Activated T-cell treated with anti-CD3 and anti-CD28 coated beads for 1 hour (primary cell): ENCODE measurements at places on chromosomes 5 and 9.

DNA sequence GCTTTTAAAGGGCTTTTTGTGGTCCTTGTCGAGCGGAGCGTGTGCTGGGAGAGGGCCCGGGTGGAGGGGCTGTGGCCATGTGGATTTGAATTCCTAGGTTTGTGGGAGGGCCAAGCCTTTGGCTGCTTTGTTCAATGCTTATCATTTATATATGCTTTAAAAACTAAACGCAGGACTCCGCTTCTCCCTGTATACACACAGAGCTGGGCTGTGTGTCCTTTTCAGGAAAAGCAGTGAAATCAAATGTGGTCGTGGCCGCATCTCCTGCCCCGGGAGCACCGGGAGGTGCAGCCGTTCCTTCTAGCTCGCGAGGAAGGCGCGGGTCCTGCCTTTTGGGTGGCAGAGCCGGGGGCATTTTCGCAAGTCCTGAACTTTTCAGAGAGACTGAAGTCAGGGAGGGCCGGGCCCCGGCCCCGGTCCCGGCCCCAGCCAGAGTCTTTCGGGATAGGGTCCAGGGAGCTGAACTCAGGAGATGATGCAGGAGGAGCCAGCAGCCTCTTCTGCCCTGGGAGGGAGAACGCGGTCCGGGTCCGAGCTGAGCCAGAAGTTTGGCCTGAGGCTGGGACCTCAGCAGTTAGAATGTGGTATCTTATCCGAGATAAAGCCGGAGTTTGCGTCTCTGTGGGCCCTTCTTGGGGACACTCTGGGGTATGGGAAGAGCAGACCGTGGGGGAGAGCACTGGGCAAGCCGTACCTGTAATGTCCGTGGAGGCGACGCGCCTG, 158.8 kb downstream of the C9orf152 start:
- no peak for DNase-seq

GRCh38 chr9:109040571-109040970, 27.3 kb upstream of the CTNNAL1 start:
- no peak for DNase-seq

DNA sequence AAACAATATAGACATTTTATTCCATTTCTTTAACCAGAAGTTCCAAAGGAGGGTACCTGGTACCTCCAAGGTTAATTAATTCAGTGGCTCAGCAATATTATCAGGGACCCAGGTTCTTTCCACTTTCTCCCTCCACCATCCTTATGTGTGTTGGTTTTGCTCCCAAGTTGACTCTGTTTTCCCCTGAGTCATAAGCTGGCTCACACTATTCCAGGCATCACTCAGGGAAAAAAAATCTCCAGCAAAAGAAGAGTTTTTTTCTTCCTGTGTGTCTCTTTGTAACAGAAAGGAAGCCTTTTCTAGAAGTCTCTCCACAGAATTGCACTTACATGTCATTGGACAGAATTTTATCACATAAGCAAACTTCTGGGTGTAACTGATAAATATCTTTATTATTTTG, 31.2 kb upstream of the GALNT10 start:
- no peak for DNase-seq

- DNase-seq, result no peak
These were observed 195.6 kb upstream of the RAI14 start for GRCh38 chr5:34460496-34460895.

DNA sequence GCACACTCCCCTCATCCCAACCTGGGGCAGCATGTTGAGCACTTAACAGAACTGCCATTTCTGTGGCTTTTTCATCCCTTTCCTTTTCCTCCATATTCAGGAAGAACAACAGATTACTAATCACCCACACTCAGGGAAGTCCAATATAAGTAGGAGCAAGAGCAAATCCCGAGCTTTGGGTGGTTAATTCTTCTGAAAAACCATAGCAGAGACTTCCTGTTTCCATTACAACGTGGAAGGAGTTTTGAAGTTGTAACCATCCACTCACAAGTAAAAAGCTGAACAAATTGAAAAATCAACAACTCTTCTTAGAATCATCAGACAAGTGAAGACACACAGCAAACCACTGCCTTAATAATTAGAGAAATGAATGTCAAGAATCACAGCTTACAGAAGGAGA, 8.2 kb downstream of the CTSL start:
- DNase-seq, result no peak

- no peak for DNase-seq
These were observed 151.2 kb downstream of the TTC39B start for GRCh38 chr9:15155826-15156225.

- DNase-seq, result no peak
These were observed 167.2 kb downstream of the CACNA1B start for GRCh38 chr9:138044485-138045383.

DNA sequence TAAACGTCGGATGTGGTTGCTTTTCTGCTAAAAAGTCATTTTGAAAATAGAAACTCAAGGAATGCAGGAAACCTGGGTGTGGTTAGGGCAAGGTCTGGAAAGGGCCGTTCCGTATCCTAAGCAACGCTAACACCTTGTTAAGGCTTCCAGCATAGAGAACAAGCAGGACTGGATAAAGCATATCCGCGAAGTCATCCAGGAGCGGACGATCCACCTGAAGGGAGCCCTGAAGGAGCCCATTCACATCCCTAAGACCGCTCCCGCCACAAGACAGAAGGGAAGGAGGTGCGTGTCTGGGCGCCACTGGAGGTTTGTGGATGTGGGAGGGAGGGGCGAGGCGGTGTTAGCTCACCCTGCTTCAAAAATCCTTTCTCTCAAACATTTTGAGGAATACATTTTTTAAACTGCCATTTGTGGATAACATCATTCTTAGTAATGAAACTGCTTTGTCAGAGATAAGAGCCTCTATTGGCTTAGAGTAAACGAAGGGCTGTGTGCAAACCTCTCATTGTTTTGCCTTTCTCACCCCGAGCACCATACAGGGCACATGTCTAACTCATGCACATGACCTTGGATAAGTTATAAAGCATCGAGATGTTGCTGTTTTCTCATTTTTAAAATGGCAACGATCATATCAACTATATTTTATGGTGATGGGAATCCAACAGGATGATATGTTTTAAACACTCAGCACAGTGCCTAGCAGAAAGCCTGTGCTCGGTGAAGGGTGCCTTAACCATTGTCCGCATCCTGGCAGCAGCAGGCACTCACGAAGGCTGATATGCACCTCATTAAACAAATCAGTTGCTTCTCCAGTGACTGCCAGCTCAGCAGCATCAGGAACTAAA, 175.7 kb upstream of the OTULINL start:
- no peak for DNase-seq

GRCh38 chr5:1118231-1118698, 6.4 kb upstream of the SLC12A7 start:
- DNase-seq, result no peak

DNA sequence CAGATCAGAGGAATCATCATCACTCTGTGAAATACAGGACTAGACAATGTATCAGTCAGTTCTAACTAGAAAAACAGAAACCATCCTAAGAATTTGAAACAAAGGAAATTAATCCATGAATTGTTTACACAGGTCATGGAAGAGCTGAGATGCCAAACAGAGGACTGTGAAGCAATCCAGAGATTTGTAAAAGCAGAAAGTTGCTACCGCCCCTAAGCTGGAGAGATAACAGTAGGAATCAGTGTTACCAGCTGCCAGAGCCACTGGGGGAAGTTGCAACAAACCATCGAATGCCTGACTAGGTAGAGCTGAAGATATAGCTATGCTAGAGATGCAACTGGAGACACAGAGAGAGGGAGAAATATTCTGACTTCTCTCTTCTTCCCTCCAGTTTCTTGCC, 10.4 kb upstream of the MIER3 start:
- DNase-seq, result no peak

GRCh38 chr9:100063185-100063584, 35.6 kb downstream of the ERP44 start:
- DNase-seq, result no peak

DNA sequence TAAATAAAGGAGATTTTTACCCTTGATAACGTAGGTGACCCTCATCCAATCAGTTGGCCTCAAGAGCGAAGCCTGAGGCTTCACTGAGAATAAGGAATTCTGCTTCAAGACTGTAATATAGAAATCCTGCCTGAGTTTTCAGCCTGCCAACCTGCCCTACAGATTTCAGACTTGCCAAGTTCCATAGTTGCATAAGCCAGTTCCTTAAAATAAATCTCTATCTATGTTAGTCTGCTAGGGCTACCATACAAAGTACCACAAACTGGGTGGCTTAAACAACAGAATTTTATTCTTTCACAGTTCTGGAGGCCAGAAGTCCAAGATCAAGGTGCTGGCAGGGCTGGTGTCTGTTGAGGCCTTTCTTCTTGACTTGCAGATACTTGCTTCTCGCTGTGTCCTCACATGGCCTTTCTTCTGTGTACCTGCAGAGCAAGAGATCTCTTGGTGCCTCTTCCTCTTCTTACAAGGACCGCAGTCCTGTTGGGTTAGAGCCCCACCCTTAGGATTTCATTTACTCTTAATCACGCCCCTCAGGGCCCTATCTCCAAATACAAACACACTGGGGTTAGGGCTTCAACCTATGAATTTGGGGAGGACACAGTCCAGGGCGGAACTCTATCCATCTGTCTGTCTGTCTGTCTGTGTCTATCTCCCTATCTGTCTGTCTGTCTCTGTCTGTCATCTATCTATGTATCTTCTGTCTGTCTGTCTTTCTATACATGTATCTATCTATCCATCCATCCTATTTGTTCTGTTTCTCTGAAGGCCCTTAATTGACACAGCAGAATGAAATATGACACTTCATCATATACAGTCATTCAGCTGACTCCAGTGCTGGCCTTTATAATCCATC, 17.0 kb upstream of the CMBL start:
- DNase-seq, result no peak

DNA sequence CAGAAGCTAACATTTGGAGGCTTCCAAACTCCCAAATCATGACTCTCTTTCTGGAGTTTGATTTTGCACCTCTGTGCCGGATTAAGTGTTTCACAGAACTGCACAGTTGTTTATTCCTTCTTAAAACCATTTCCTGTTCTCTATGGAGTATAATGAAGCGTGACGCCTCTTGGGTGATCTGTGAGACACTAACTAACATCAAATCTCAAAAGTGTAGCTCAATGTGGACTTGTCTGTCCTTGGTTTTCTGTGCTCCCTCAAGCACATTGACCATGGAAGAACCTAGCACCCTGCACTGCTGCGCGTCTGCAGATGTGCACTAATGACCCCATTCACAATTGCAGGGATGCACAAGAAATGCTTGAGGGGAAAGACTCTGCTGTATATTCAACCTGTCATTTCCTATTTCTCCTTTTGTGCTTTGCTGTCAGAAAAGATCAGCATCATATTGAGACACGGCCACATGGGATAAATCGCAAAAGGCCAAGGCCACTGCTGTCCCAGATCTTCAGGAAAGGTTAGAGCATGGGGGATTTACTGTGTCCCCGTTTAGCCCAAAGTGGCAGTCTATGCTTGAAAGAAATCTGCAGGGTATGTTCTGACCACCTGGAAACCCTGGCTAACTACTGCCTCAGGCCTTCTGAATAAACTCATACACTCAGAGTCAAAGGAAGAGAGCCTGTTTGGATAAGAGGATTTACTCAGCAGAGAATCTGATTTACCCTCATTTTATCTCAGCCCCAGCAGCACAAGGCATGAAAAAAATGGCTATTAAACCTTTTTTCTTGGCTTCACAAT, 109.6 kb downstream of the BAAT start:
- no peak for DNase-seq

DNA sequence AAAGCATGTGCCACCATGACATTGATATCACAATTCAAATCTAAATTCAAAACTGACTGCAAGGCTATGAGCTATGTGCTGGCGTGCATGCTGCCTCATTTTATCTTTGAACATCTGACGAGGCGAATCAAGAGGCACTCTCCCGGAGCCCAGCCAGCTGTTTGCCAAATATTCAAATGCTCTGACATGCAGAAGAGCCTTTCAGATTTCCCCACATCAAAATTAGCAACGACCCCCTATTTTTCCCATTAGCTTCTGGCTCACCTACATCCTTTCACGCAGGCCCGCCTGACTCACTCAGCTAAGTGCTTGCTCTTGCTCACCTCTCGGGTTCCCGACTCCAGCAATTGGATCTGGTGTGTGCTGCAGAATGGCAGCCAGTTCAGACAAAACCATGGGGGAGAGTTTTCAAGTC, 159.0 kb downstream of the NR2F1-AS1 start:
- no peak for DNase-seq

- DNase-seq, result peak; percentile 35
These were observed 60.4 kb upstream of the CAST start for GRCh38 chr5:96601715-96602244.

GRCh38 chr5:399296-400281, 43.4 kb upstream of the EXOC3 start:
- DNase-seq, result no peak

DNA sequence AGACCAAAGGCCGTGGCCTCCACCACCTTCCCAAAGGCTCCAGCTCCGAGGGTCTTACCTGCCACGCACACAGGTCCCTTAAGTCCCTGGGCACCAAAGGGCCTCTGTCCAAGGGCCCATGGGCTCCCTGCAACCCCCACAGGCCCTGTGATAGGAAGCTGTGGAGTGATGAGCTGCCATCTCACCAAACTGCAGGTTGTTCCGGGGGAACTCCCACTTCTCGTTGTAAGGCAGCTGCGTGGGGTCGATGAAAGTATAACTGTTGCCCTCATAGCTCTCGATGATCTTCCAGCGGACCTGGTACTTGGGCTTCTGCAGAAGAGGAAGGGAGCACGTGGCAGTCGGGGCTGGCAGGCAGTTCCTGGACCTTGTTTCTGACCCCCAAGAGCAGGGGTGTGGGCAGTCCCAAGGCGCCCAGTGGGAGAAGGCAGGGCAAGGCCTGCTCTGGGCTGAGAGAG, 24.8 kb downstream of the CSF1R start:
- DNase-seq, result no peak

- no peak for DNase-seq
These were observed 6.3 kb downstream of the PDE4D start for GRCh38 chr5:59887274-59887673.

DNA sequence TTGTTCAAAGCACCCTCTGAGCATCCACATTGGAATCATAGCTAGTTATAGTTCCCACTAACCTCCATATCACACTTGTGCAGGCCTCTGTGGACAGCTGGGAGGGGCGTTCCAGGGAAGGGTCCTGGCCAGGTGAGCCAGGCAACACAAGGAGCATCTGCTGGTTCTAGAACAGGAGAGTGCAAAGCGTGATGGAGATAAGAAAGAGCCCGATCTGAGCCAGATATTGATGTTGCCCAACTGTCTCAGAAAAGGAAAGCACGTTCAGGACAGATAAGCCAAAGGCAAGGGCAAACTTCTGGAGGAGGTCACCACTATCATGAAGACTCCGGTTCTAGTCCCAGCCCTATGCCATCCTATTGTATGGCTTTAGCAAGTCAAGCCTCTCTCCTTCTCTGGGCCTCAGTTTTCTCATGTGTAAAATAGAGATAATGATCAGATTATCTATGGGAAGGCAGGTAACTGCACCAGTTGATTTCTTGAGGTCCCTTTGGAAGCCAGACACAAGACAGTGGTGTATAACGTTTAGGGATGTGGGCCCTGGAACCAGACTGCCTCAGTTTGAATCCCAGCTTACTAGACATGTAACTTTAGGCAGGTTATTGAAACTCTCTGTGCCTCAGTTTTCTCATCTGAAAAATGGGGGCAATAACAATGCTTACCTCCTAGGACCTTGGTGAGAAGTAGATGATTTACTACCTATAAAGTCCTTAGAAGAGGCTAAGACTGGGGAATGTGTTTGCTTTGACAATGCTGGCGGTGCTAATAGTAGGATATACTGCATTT, 19.8 kb downstream of the GABBR2 start:
- DNase-seq, result no peak

GRCh38 chr9:27528076-27528885, 1.3 kb downstream of the MOB3B start:
- peak; percentile 25 for DNase-seq

GRCh38 chr5:158142156-158142555, 283.2 kb upstream of the CLINT1 start:
- DNase-seq, result no peak

GRCh38 chr9:110452227-110452801, 114.7 kb upstream of the TXNDC8 start:
- no peak for DNase-seq
